Sigmoid colon (tissue), 7 donors: ENCODE measurements at places on chromosomes 6 and 20. TPM values are rescaled to one million over a fixed set of nuclear protein-coding genes. Genes with fewer than 3 reads are reported as not detected.
A peak's percentile ranks its signal among the peaks of the same experiment; 100 is the strongest.

CST4 gene
- not detected for total RNA-seq

DNA sequence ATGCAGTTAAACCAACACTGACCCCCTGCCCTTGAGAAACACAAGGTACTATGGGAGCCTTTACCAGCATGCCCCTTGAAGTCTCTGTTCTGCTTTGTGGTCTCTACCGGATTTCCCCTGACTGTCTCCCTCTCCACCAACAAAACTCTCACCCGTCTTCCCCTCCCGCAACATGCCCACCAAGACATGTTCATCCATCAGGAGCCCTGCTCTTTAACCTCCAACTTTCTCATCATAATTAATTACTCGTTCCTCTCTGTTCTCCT, 1.1 kb downstream of the ZNF165 start:
- no peak for DNase-seq

DNA sequence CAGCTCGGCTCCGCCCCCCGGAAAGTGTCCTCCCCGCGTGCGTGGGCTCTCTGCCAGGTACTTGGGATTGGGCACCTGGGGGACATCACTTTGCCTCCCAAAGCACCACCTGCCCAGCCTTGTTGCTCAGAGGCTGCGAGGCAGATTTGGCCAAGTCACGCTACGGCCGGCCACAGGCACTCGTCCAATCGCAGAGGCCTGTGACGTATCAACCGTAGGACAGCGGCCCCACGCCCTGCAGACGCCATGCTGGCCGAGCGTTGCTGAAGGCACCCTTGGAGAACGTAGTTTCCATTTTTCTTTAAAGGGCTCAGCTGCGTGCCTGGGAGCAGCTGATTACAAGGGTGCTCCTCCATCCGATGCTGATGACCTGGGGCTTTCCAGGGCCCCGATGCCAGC, 3.1 kb downstream of the NTSR1 start:
- peak; percentile 92 for DNase-seq

GRCh38 chr6:68779366-68779765, 144.3 kb downstream of the ADGRB3 start:
- no peak for DNase-seq

DNA sequence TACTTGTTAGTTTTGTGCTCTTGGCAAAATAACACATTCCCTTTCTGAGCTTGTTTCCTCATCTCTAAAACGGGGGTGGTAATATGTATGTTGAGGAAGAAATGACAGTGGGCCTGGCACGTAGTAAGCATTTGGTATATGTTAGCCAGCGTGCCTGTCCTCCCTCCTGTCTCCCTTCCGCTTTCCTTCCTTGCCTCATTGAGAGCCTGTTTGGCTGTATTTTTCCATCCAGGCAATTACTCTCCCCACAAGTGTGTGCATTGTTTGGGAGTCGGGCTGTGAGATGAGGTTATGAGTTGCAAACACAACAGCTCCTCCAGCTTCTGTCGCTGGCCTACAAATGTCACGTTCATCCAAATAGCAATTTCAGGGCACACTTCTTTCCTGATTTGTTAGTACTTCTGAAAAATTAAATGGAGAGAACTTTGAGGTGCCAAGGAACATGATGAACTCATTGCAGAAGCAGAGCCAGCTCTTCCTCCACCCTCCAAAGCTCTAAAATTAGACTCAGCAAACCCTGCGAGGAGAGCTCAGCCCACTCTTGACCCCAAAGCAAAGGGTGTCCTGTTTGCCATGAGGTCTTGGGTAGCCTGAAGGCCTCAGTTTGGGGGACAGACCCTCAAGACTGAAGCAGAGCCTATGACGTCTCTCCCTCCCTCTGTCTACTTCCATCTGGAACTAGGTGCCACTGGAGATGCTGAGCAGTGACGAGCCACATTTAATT, 50.7 kb upstream of the TOX2 start:
- no peak for DNase-seq

- no peak for DNase-seq
These were observed 13.1 kb downstream of the QRSL1 start for GRCh38 chr6:106642476-106642875.

DNA sequence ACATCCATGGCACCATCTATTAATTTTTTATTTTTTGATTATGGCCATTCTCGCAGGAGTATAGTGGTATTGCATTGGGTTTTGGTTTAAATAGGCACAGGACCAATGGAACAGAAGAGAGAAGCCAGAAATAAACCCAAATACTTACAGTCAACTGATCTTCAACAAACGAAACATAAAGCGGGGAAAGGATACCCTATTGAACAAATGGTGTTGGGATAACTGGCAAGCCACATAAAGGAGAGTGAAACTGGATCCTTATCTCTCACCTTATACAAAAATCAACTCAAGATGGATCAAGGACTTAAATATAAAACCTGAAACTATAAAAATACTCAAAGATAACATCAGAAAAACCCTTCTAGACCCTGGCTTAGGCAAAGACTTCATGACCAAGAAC, 25.3 kb upstream of the RUNX2 start:
- DNase-seq = no peak
